Fibroblast of lung (primary cell): ENCODE measurements at places on chromosomes 13 and 19. TPM values are rescaled to one million over a fixed set of nuclear protein-coding genes. Genes with fewer than 3 reads are reported as not detected.

Gene SPTBN4
- total RNA-seq, result 3.9 and 6.6 TPM in 2 replicates

Gene NRTN
- 0.50 and 0.51 TPM in 2 replicates for total RNA-seq

Gene FFAR2
- not detected in 2 replicates for total RNA-seq

Gene ZNF570
- 11.7 and 13.4 TPM in 2 replicates for total RNA-seq
